Activated CD4-positive, alpha-beta T cell treated with anti-CD3 and anti-CD28 coated beads, Interleukin-2, amount 50 U/mL, for 1 hour (primary cell): ENCODE measurements at places on chromosomes 6 and 20.
A peak's percentile ranks its signal among the peaks of the same experiment; 100 is the strongest.

DNA sequence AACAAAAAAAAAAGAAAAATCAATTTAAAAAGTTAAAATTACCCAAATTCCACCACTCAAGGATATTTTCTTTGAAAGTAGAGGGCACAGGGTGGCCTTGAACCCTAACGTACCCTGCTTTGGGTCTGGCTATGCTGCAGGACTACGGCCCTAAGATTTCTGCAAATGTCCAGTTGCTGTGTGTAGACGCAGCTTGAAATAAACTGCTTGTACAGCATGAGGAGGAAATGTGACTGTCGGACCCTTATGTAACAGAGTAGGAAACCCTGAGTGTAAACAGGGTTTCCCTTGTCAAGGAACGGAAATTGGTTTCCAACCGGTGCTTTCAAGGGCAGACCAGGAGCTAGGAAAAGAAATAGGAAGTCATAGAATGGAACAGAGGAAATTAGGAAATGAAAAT, 60.7 kb upstream of the SHLD1 start:
- DNase-seq, result no peak

DNA sequence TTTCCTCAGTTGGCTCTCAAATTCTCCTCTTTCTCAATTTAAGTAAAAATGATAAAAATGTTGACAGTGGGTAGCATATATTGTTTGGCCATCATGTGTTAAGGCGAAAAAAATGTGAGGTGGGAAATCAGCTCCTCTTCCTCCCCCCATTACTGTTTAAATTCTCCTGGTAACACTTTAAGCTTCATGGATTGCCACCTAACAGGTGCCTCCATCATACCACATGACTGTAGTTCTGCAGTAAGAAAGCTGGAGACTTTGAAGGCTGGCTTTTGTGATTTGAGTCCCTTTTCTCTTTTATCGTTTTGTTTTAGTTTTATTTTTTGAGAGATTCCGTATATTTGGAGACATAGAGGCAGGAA, 1.2 kb downstream of the ZFAND3 start:
- DNase-seq, result no peak

GRCh38 chr6:44504301-44504791, 116.8 kb downstream of the CDC5L start:
- DNase-seq, result no peak

DNA sequence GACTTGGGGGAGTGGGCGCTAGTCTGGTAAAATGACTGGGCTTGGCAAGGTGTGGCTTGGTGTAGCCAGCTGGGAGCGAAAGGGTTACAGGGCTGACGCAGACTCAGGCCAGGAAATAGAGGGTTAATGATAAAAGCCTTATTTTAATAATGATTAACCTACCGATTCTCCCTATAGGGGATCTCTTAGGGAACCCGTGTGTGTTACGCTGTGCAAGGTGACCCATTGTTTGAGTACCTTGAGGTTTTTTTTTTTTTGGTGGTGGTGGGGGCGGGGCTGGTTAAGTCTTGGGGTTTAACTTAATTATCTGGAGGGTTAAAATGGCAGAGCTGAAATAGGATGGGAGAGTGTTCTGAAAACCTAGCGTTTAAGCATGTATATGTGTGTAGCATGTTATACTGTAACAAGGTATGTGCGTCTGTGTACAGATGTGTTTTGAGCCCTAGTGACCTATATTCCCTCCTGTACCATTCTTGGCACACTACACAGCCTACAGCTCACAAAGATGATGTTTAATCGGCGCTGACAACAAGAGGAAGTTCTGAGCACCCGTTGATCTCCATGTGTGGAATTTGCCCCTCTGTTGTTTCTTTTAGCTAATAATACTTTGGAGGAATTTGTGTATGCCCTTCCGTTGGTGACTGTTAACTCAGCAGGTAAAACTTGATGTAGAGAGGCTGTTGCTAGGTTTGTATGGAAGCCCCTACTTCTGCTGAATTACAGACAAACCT, 1.3 kb downstream of the CARMIL1 start:
- peak; percentile 2 for DNase-seq

DNA sequence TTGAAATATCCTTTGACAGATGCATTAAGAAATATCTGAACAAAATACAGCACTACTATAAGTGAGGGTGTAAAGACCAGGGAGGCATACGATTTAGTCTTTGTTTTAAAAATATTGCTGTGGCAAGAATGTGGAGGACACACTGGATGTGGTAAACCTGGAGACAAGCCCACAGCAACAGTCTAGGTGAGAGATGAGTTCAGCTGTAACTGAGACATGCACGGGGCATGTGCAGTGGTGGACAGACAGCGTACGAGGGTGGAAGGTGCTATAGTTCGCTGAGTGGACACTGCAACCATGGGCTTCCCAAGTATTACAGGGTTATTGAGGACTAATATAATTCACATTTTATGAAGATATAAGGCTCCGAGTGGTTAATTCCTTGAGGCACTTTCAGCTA, 1.8 kb downstream of the NANP start:
- no peak for DNase-seq

DNA sequence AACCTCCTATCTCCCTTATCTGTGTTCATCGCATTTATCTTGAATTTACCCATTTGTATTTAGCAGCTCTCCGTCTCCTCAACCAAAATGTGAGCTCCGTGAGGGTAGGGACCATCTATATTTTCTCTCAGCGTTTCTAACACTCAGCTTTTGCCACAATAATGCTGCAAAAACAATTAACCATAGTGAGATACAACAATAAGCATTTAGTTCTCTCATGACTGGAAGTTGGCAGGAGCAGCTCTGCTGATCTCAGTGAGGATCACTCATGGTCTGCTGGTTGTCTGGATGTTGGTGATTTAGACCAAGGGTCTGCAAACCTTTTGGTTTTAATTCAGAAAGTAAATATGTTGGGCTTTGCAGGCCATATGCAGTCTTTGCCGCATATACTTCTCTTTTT, 394.8 kb upstream of the RNF217 start:
- no peak for DNase-seq

GRCh38 chr6:63975699-63976098, 340.1 kb downstream of the PHF3 start:
- no peak for DNase-seq

DNA sequence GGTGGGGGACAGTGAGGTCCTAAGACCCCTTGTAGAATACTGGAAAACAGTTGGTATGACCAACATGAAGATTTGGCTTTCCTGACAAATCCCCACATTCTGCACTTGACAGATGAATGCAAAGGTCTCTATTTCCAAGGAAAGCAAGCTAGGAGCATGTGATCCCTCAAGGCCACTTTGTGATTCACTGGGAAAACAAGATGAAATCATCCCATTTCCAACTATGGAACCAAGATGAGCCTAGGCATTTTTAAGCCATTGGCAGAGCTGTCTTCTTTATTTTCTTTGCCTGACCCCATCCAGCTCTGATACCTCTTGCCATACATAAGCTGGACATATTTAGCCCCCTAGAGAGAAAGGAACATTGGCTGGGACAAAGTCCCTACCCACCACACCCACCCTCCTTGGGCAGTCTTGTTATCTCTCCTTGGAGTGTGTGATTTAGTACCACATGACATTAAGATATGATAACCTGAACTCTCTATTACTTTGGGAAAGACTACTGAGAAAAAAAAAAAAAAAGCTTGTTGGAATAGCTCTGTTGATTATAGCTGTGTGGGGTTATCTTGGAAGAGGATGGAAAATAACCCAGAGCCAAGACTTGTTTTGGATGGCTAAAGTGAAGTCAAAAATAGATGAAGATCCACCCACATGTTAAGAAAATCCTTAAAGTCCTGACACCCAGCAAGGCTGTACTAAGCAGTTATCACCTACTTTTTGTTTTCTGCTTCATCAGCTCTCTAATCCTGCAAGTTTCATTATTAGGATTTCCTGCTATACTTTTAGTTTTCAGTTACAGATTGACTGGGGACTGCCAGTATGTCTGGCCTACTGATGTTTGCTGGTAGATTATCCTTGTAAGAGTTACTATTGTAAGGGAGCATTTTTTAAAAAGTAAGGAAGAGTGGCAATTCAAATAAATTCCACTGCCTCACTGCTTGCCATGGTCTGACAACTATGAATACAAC, 90.1 kb upstream of the PREP start:
- DNase-seq, result no peak

DNA sequence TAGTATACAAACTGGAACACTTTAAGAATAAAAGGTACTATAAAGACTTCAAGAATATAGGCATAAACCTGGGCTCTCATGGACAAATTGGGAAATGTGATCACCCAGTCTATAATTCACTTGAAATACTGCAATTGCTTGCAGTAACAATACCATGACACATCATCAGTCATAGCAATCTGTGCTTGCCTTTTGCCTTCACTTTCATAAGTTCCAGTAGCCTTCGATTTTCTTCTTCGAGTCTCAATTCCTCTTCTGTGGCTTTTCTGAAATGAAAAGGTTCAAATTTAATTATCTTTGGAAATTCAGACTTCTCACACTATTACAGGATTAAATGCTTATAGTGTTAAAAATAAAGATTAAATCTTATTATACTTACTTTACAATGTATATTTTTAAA, 96.3 kb upstream of the ZBTB24 start:
- no peak for DNase-seq

GRCh38 chr20:59751075-59751711, 146.9 kb downstream of the PHACTR3 start:
- DNase-seq, result no peak
